ENCODE measurements at places on chromosomes 1 and 21. TPM values are rescaled to one million over a fixed set of nuclear protein-coding genes. Genes with fewer than 3 reads are reported as not detected.

The ZBTB21 gene
- total RNA-seq, result 3.7 TPM

The LAX1 gene
- not detected for total RNA-seq

The NCMAP gene
- total RNA-seq, result not detected

The S100A7A gene
- total RNA-seq, result not detected

The FGR gene
- total RNA-seq, result 0.22 TPM

The NUCKS1 gene
- 117 TPM for total RNA-seq

The HPCAL4 gene
- not detected for total RNA-seq

The SFN gene
- total RNA-seq, result 0.11 TPM

The IL24 gene
- not detected for total RNA-seq

The CATSPERE gene
- total RNA-seq, result 0.77 TPM

The CELSR2 gene
- total RNA-seq, result 0.43 TPM

The PGLYRP4 gene
- total RNA-seq, result not detected

The GREM2 gene
- not detected for total RNA-seq

The SHISA4 gene
- 8.0 TPM for total RNA-seq

The MROH7 gene
- total RNA-seq, result under 0.01 TPM

The FAM78B gene
- 0.52 TPM for total RNA-seq

The TIE1 gene
- total RNA-seq, result 962 TPM

The NBPF20 gene
- 2.9 TPM for total RNA-seq

The ADGRL4 gene
- total RNA-seq, result 83.5 TPM

The HPCA gene
- not detected for total RNA-seq

The COL16A1 gene
- total RNA-seq, result 0.26 TPM

The PLXNA2 gene
- total RNA-seq, result 40.7 TPM

The ITLN2 gene
- total RNA-seq, result not detected

The OBSCN gene
- 4.1 TPM for total RNA-seq

The LCE3E gene
- not detected for total RNA-seq

The CD247 gene
- not detected for total RNA-seq

The LDLRAD1 gene
- not detected for total RNA-seq

The COL6A1 gene
- 14.0 TPM for total RNA-seq

The LRRIQ3 gene
- total RNA-seq, result 0.65 TPM

The RNASEL gene
- total RNA-seq, result 0.33 TPM

The RAP1A gene
- total RNA-seq, result 15.3 TPM

The AUNIP gene
- total RNA-seq, result 0.54 TPM

The ALG14 gene
- 2.3 TPM for total RNA-seq

The SYTL1 gene
- total RNA-seq, result not detected

The BMP8B gene
- total RNA-seq, result under 0.01 TPM

The ANGPTL1 gene
- not detected for total RNA-seq

The CD1E gene
- total RNA-seq, result not detected

The DIO1 gene
- not detected for total RNA-seq

The TRABD2B gene
- total RNA-seq, result not detected

The CRP gene
- total RNA-seq, result not detected

The CNTN2 gene
- not detected for total RNA-seq

The SMIM1 gene
- total RNA-seq, result 0.17 TPM

The TNFAIP8L2 gene
- 0.11 TPM for total RNA-seq

The POGZ gene
- 13.4 TPM for total RNA-seq

The S100B gene
- total RNA-seq, result not detected

The VAV3 gene
- total RNA-seq, result 90.8 TPM

The TMEM82 gene
- not detected for total RNA-seq

The CYB5RL gene
- total RNA-seq, result 5.3 TPM
